Stromal cell of bone marrow (primary cell): ENCODE measurements at places on chromosomes 3 and 15.

- no peak for DNase-seq
Observed at GRCh38 chr15:75720787-75721479, 8.3 kb upstream of the CSPG4 start.

DNA sequence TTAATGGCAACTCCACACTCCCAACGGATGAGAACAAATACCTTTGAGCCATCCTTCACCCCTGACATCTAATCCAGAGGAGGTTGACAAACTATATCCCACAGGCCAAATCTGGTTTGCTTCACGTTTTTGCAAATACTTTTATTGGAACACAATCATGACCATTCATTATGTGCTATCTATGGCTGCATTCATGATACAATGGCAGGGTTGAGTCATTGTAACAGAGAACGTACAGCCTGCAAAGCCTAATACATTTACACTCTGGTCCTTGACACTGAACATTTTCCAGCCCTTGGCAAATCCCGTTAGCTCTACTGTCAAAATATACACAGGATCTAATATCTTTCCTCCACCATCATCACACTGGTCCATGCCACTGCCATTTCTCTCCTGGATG, 7.6 kb upstream of the PRICKLE2 start:
- no peak for DNase-seq

DNA sequence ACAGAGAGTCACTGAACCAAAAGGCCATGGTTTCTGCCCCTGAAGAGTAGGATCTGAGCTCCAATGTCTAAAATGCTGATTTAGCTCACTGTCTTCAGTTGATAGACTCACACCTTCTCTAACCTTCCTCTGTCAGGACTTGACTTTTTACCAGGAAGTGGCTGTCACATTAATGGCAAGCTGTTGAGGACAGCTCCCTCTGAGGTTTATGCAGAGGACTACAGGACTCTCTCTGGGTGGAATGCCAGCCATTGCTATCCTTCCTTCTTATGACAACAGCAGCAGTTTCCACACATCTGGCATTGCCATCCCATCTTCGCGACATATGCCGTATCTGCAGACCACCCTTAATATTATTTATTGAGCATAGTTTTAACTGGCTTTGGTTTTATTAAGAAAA, 103.8 kb upstream of the PRICKLE2 start:
- no peak for DNase-seq

- no peak for DNase-seq
Observed at GRCh38 chr15:38642689-38643270, 78.2 kb upstream of the RASGRP1 start.

GRCh38 chr15:80308002-80308401, 56.0 kb upstream of the CTXND1 start:
- no peak for DNase-seq

DNA sequence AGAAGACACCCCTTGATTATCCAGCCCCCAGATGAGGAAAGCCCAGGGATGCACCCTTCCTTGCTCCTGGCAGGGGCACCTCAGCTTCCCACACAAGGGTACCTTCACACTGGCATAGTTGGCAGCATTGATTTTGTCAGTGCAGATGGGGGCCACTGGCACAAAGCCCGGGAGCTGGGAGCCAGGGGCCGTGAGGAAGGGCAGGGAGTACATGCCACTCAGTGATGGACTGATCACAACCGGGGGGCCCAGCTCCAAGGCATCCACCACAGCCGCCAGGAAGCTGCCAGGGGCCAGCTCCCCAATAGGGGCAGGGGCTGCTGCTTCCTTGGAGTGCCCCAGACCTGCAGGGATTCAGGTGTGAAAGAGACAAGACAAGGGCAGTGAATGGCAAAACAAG, 2.6 kb upstream of the PCBP4 start:
- no peak for DNase-seq
